ENCODE measurements at places on chromosomes 16 and 17.

DNA sequence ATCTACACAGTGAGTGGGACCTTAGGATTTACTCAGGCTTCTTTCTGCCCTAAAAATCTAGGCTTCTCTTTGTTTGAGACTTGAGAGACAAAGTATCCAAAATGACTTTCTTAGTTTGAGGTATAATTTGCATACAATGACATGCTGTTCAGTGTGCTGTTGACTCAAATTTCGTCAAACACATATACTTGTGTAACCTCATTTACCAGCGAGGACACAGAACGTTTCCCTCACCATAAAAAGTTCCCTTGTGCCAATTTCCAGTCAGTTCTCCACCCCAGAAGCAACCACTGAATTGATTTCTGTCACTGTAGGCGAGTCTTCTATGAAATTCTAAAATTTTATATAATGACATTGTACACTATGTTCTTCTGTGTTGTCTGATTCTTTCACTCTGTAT, 68.0 kb upstream of the MAF start:
- no peak for DNase-seq

DNA sequence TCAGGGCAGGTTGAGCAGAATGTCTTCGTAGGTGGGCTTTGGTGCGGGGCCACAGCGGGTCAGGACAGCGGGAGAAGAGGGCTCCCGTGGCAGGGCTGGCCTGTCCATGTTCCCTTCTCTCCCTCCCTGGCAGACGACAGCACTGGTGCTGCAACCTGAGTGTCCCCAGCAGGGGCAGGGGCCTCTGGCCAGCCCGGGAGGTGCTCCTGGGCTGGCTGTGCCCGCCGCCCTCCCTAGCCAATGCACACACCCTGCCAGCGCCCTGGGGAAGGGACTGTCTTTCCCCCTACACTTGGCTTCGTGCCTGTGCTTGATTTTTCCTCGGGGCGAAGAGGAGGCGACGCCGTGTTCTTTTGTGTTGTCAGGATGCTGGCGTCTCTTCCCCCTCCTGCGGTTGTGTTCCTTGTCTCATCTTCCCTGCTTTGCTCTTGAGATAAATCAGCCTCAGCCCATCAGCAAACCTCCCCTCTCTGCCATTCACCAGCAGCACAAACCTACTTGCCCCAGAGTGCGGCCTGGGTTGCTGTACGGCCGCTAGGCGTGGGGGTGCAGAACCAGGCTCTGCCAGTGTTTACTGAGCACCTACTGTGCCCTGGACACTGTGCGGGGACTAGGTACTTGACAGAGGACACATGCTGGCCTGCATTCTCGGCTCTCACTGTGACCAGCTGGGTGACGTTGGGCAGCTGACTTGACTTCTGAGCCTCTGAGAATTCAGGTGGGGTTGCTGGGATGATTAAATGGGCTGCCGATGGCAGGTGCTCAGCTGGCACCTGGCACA, 237.3 kb upstream of the CIBAR2 start:
- no peak for DNase-seq

- no peak for DNase-seq
Observed at GRCh38 chr16:27722892-27723450, 173.0 kb downstream of the KATNIP start.

GRCh38 chr17:76255801-76256429, 9.2 kb upstream of the UBALD2 start:
- DNase-seq = no peak

DNA sequence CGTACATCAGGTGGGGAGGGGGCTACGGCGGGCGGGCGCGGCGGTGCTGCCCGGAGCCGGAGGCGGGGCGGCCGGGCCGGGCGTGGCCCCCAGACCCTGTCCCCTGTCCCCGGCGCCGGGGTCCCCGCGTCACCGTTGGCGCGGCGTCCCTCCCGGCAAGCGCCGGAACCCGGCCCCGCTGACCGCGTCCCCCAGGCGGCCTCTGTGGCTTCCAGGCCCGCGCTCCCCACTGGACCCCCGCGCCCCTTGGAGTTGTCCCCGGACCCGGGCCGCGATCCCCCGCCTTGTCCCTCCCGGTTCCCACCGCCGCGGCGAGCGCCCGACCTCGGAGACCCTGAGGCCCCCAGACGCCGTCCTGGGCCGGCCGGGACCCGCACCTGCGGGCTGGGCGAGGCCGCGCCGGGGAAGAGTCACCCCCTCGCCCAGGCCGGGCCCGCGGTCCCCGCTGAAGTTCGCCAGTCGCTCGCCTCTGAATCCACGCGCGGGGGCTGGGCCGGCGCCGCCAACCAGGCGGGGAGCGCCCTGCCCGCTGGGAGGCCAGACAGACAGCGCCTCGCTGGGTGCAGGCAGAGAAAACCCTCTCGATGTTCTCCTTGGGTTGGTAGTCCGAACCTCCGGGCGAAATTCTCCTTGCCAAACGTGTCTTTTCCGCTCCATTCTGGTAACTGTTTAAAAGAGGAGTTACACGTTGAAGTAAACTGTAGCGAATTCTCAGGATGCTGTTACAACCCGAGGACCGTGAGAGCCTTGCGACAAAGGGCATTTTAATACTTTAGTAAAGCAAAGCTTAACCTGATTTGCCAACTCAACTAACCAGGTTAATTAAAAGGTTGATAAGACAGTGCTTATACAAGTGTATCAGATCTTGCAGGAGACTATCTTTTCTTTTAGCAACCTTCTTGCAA, 761 bp downstream of the GAN start:
- DNase-seq = peak; percentile 17

GRCh38 chr16:88993166-88993761, 16.3 kb upstream of the CBFA2T3 start:
- DNase-seq = no peak

DNA sequence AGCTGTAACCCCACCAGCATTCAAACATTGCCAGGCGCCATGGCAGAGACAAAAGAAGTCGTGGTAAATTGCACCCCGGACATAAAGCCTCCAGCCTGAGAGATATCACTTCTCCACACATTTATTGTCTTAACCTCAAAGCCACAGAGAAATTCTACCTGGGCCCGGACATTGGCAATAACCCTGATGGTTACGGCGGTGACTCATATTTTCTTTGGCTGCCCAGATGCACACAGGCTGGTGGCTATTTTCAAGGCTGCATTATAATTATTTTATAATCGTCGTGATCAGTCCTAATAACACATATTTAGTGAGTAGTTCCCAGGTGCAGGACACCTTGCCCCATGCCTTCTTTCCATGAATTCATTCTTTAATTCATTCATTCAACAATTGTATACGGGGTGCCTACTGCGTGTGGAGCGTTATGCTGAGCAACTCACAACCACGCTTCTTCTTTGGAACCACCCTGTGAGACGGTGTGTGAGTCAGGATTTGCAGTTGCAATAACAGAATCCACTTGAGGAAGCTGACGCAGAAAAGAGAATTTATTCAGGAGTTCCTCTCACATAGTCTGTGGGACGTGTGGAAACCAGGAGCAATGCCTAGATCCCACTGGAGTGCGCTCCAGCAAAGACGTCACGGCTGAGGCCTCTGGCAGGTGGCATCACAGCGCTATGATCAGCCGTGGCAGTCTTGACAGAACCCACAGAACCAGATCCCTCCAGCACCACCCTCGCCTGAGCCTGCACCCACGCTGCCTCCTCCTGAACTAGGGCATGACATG, 245.7 kb downstream of the FOXL1 start:
- no peak for DNase-seq

DNA sequence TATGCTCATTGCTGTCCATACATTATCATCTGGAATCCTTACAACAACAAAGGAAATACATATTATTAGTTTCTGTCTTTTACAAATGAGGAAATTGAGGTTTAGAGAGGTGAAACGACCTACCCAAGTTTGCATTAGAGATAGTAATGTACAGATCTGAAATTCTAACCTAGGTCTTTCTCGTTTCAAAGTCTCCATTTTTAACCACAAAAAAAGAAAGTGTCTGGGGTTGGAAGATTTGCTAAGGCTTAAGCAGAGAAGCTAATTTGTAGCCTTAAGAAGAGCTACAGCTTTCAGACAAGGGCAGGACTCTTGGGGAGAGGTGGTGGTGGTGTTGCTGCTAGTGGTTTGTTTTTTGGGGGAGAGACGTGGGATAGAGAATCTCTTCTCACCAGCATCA, 19.2 kb downstream of the CIITA start:
- DNase-seq = no peak

GRCh38 chr16:88815227-88815626, 3.5 kb upstream of the APRT start:
- DNase-seq = no peak

GRCh38 chr16:4208341-4208751, 33.5 kb downstream of the SRL start:
- DNase-seq = no peak

DNA sequence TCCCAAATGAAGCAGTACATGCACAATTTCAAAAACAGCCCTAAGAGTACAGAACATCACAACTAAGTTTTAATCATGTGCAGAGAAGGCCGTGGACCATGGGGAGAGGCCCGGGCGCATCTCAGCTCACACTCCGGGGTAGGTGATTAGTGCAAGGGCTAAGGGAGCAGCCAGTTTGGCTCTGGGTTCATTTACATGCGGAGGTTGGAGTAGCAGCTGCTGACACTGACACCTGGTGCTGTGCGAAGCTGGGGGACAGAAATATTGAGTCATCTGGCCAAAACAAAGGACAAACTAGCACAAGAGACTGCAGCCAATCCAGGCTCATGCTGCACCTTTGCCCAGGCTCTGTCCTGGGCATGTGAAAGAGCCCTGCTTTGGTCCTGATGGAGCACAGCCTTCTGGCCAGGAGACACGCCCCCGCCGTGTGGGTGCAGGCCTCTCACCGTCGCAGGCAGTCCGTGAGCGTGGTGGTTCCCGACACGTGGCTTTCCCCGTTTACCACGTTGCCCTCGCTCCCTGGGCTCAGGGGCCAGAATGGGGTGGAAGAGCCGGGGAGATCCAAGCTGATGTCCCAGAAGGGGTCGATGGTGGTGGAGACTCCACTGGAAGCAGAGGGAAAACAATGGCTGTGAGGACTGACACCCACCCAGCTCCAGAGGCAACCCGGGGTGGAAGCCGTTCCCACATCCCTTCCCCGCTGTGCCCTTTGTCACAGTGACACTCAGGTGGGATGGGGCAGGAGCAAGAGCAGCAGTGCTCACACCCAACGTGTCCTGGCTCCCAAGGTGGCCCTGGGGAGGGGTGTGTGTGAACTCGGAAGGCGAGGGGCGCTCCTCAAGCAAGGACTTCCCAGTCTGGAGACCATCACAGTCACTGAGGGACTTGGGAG, 31.9 kb downstream of the USP22 start:
- no peak for DNase-seq

GRCh38 chr17:63611354-63611753, 10.7 kb downstream of the TACO1 start:
- no peak for DNase-seq

- peak; percentile 90 for DNase-seq
Observed at GRCh38 chr17:48107137-48108055, at the start of gene SNX11. Gene SNX11 (plus strand): TSS chr17:48107766. CDS start chr17:48112044, 4,278 bp downstream.

DNA sequence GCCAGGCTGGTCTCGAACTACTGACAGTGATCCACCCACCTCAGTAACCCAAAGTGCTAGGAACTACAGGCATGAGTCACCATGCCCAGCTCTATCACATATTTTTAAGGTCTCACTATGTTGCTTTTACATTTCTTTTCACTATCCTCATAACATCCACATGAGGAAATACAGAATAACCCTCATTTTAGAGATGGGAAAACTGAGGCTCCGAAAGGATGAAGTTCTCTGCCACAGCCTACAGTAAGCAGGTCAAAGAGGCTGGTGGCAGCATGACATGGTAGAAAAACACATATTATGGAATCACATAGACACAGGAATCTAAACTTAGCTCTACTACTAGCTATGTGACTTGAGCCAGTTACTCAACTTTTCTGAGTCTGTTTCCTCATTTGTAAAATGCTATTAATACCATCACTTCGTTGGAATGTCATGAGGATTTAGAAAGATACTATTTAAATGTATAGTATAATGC, 32.2 kb downstream of the APPBP2 start:
- DNase-seq = no peak

GRCh38 chr17:4204190-4204589, 59.6 kb downstream of the ANKFY1 start:
- no peak for DNase-seq

DNA sequence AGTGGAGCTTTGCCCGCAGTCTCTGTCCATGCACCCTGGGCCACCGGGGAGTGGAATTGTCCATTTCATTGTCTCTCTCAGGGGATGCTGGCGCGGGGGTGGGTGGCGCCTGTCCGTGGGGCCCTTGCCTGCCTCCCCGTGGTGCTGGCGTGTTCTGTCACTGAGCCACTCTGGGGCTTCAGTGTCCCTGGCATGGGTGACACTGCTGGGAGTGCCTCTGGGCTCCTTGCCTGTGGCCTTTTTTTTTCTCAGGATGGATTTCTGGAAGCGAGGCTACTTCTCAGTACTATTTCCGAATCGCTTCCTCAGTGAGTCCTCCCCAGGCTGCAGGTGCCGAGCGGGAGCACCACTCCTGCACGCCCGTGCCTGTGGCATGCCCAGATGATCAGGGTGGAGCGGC, 55.0 kb downstream of the PDPK1 start:
- DNase-seq = no peak

DNA sequence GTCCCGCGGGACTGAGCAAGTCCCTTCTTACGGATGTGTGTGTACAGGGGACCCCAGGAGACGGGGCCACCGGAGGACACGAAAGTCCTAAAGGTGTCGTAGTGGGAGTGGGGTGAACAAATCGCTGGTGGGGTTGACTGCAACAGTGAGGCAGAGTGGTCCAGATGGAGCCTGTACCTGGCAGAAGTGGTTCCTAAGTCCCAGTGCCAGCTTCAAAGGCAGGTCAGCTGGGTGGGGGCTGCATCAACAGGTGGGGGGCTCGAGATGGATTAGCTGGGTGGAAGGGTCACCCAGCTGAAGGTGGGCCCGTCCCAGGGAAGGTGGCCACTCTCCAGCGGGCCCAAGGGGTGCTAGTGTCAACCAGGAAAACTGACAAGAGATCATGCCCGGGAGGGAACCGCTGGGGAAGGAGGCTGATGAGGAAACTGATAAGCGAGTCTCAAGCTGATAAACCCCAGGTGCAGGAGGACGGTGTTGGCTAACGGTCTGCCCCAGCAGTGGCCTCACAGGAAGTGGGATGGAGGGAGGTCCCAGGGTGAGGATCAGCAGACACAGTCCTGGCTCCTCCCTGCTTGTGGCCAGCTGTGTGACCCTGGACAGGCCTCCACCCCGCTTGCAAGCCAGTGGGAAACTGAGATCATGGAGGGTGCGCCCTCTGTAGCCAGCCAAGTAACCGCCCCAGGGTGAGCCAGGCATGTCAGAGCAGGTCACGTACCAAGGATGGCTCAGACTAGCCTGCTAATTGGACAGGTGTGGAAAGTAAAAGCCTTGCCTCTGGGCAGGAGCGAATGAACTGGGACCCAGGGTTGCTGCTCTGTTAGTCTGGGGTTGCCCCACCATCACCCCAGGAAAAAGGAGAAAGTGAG, 1.0 kb downstream of the ORAI3 start:
- no peak for DNase-seq
